ENCODE measurements at places on chromosomes 5 and 9.

DNA sequence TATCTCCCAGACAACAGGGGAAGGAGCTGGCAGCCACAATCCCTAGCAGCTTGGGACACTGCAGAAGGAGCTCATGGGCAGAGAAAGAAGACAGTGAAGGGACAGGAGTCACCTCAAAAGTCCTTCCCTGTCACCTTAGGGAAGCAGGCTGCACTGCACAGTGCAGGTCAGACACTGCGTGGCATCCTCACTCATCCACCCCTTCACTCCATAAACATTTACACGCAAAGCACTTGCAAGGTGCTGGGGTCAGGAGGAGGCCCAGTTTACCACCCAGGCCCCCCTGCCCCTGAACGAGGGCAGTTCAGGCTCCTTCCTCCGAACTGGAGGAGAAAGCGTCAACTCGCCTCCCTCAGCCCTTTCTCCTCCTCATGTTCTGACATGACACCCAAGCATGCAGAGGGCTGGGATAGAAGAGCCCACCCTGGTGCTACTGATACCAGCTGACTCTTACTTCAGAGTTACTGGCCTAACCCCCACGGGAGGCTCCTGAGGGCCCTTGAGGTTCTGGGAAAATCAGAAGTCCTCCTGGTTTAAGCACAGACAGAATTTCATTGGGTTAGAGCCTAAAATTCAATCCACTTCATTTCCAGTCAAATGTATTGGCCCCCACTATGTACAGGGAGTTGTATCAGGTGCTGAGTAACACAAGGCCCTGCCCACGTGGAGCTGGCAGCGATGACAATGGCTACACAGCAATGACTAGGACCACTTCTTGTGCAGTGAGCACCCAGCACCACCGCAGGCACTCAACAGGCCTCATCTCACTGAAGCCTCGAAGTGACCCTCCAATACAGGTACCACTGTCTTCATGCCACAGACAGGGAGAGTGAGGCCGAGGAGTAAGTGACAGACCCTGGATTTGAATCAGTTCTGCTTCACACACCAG is 70.4 kb downstream of the RAPGEF1 start:
- DNase-seq: no peak

GRCh38 chr9:116589392-116590354 is 97.4 kb upstream of the TRIM32 start:
- DNase-seq: peak; percentile 79

DNA sequence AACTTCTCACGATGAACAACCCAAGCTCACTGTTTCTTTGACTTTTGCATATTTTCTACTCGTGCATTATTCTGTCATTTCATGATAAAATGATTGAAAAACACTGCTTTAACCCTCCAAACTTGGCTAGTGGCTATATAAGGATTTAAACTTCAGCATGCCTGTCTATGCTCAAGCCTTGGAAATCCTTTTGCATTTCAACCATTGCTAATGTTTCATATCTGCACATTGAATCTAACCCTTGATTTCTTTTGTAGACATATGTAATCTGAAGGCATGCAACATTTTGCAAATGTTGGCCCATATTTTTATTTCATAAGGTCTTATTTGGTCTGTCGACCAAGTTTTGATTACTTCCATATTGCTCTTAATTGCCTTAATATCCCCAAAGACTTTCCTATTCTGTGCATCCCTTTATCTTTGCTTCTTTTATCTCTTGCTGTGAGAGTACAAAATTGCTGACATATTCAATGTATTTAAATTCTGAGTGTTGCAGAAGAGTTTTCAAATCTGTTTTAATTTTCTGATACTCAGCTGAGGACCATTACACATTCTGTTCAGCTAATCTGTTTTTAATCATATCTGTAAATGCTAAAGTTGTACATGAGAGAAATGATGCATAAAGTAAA is 403.7 kb upstream of the ZNF608 start:
- DNase-seq: no peak

DNA sequence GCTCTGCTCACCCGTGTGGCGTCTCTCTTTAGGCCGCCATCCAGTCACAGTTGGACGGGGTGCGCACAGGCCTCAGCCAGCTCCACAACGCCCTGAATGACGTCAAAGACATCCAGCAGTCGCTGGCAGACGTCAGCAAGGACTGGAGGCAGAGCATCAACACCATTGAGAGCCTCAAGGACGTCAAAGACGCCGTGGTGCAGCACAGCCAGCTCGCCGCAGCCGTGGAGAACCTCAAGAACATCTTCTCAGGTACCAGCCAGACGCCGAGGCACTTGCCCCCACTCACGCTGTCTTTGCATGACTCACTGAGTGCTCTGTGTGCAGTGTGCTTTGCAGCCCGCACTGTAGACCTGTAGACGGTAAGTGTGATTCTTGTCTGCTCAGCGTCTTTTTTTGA is 4.5 kb downstream of the EXOC3 start:
- no peak for DNase-seq

- no peak for DNase-seq
Observed at GRCh38 chr5:148780711-148781110, 45.7 kb upstream of the ADRB2 start.

DNA sequence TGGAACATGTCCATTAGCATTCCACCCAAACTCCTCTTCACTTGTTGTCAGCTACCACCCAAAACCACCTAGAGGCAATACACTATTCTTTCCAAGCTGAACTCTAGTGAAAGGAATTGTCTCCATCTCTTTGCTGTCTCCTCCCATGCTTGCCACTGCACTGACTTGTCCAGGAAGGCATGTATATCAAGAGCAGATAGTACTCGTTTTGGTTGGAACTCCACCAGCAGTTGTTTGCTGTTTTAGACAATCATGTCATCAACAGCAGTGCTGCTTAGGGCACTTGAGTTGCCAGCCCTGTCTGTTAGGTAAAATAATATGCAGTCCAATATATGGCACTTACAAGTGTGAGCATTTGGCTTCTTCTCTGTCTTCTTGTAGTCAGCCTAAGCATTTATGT is 80.0 kb upstream of the SAP30L start:
- peak; percentile 32 for DNase-seq

- DNase-seq: no peak
Observed at GRCh38 chr5:144427866-144428265, 257.2 kb downstream of the KCTD16 start.

DNA sequence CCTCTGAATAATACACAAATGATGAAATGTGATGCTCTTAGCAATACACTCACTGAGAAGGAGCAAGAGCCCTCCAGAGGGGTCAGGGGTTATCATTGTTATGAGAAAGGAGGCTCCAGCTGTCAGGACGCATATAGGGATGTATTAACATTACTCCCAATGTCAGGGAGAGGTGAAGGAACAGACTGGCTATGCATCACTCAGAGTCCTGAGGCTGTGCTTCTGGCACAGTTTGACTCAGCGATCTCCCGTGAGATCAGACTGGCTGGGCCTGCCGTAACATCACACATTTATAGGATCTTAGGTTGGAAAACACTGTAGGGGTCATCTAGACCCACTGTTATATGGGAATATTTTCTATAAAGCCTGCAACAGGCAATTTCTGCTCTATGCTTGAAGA is 226.5 kb upstream of the GLRA1 start:
- no peak for DNase-seq

DNA sequence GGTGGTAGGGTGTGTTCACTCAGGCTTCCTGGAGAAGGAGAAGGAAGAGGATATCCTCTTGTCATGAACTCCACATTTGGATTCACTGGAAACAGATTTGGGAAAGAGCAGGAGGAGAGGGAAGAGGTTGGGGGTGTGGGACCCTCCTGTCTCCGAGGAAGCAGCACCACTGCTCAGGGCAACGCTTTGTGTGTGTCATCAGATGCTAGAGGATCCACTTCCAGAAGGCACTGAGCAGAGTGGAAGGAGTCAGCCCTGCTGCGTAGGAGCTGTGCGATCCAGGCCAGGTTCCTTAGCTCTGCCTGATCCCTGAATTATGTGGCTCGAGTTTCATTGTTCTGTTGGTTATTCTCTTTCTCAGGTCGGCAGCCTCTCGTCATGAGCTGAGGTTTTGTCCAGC is 37.3 kb upstream of the TJP2 start:
- no peak for DNase-seq

GRCh38 chr5:17238521-17239041 is 21.1 kb downstream of the BASP1 start:
- DNase-seq: no peak

DNA sequence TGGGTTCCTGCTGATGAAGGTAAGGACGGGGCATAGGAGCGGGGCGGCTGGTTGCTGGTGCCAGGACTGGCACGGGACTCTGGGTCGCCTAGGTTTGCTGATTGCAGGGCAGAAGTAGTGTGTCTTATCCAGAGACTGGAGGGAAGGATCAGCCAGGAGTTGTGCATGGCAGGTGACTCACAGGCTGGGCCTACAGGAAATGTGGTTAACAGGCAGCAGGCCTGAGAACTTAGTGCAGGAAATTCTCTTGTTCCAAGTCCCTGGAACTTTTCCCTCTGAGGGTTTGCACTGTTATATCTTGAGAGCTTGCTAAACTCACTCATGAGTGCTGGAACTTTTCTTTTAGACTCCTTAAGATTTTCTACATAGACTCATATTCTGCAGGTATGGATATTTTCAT is 95.1 kb downstream of the ANXA2R start:
- no peak for DNase-seq

GRCh38 chr5:32329395-32329834 is 16.7 kb upstream of the MTMR12 start:
- peak; percentile 73 for DNase-seq

DNA sequence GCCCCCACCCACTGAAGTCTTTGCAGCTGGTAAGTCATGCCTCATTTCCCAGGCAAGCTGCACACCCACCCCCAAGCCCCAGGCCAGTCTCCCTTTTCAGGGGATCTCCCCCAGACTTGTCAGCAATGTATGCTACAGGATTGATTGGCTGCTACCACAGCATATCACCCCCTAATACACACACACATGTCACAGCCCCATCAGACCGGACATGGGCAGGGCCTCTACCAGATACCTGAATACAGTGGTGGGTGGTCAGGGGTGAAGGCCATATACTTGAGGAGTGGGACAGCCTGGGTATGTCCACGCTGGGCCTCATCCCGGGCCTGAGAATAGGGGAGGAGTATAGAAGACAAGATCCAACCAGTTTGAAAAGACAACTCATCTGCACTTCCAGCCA is 63.4 kb upstream of the ARAP3 start:
- DNase-seq: no peak

- DNase-seq: no peak
Observed at GRCh38 chr5:135309391-135310327, 89.4 kb downstream of the MACROH2A1 start.

DNA sequence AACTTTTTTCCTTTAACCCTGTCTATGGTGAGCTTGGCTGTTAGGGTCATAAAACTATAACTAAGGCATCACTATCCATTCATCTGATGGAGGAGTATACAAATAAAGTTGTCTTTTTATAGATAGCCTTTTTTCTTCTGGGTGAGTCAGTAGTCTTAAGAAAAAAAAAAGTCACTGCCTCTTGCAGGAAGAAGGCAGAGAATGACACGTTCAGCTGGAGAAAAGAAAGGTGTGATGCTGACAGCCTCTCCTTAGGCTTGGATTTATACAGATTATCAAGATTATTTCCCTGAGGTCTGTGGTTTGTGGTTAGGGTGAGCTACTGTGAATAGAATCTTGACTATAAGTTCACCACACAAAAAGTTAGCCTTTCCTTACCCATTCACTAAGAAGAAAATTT is 23.0 kb downstream of the EPB41L4B start:
- no peak for DNase-seq

GRCh38 chr9:78805771-78806170 is 508.8 kb downstream of the PSAT1 start:
- DNase-seq: no peak

DNA sequence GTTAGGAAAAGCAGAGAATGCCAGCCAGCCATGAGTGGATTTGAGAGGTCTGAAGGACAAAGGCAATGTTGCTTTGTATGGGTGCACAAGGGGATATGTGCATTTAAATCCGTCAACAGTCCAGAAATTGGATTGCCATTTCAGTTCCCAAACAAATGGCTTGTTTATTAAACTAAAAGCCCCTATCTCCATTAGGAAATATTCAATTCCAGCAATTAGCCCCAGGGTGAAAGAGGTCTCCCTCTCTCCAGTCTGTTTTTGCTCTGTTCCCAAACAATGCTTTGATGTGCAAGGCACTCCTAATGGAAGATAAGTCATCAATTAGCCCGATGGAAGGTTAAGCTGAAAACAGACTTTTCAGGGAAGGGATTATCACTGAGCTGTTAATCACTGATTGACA is 101.3 kb downstream of the C9orf152 start:
- DNase-seq: no peak

DNA sequence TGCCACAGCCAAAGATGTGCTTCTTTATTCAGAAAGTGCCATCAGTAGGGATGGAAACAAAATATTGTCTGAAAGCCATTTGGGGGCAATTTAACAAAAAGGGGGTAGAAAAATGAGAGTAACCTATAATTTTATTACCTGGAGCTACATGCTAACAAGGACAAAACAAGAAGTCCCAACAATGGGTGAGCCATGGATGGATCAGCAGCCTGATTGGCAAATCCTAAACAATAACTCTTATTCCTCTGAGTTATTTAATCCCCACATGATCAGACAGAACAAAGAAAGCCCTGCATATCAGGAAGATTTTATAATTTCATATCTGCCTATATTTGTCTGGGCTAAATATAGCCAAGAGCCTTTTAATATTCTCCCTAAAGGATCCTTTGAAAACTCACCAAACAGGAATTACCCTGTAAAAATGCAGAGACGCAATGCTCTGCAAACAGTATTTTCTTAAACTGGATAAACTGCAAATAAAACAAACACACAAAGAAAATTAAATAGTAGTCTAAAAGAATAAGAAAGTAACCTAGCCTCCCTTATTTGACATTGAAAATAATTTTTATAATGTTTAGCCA is 483.4 kb downstream of the ZNF608 start:
- no peak for DNase-seq

DNA sequence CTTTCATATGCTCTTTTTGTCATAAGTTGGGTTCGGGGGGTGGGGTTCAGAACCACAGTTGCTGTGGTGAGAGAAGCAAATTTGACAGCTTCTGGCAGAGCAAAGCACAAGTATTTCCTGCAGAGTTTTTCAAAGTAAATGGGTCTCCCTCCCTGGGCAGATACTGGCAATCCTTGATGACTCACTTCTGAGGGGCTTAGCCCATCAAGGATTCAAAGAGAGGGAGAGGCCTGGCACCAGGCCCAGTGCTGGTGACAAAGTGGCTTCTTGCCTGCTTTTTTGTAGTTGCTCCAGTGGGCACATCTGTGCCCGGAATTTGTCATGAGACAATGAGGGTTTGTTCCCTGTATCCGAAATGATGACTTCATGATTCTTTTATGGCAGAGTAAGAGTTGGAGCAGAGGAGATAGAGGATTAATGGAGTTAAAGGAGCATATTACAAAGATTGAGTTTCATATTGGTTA is 46.6 kb upstream of the TNC start:
- peak; percentile 2 for DNase-seq

GRCh38 chr5:39558541-39558940 is 133.8 kb upstream of the DAB2 start:
- no peak for DNase-seq
